ENCODE measurements at places on chromosomes 1 and 21. TPM values are rescaled to one million over a fixed set of nuclear protein-coding genes. Genes with fewer than 3 reads are reported as not detected.
A peak's percentile ranks its signal among the peaks of the same experiment; 100 is the strongest.

DNA sequence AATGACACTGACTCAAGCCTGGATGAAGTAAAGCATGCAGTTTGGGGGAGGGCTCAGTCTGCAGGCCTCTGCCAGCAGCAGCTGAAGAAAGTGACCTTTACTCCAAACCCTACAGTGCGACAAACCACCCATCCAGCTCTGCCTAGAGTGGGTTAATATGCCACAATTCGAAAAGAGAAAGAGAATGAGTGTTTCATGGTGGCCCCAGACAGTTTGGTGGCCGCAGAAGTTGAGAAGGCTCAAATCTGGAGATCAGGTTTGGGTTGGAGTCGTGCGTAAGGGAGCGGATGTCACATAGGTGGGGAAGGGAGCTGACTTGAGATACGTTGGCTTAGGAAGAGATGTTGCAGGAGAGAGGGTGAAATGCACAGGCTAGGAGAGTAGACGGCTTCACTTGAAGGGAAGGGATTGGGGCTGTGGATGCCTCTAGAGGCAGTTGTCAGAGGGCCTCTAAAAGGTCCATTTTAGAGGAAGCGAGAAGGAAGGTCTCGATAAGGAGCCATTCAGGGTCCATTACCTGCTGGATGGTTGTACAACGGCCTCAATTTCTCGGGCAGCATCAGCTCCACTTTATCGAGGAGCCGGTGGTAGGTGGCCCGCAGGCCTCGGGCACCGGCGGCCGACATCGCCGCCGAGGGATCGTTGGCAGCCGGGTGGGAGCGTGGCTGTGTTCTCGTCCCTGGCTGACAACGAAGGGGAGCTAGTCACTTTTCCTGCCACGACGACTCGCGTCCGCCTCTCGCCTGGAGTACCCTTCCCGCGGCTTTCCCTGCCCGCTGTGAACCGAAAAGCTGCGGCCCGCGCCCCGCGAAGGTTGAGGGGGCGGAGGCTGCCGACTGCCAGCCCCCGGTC lies 1.0 kb upstream of the DCAF6 start:
- H3K36me3 ChIP-seq: peaks cover 3% of the 10 kb centered on the region
- no peaks in the 10 kb centered on the region for H3K27me3 ChIP-seq
- DNase-seq: peak; percentile 54
- H3K4me1 ChIP-seq: peaks cover 33% of the 10 kb centered on the region

DNA sequence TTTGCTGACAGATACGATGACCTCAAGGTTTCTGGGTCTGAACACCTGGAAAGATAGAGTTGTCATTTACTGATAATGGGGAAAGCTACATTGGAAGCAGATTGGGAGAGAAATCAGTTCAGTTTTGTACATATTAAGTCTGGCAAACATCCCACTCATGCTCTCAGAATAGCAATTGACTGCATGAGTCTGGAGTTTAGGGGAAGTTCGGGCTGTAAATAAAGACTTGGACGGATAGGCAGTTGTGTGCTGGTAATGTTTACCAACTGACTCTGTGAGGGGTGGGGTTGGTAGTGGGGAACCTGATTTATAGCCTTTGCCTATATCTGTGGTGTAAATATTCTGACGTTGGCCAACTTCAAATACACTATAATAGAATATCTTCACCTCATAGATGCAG lies 4.0 kb downstream of the H6PD start:
- no peak for DNase-seq
- peak overlapping the region; percentile 24 for H3K4me3 ChIP-seq
- H3K36me3 ChIP-seq: peaks cover 41% of the 10 kb centered on the region
- H3K27me3 ChIP-seq: no peaks in the 10 kb centered on the region
- H3K27ac ChIP-seq: peak overlapping the region; percentile 31

DNA sequence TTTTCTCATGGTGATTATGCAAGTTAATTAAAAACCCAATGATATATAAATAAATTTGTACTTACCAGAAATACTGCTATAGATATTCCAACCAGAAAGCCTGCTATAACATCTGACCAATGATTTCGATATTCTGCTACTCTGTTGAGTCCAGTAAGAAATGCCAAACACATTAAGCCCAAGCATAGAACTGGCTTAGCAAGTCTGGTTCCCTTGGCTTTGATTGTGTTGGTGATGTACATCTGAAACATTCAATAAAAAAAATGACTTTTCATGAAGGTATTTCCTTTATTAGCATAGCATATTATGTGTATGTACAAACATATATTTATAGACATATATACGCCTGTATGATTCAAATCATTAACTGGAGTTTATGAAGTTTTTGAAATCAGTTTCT lies 82.8 kb downstream of the PLPPR5 start:
- H3K4me1 ChIP-seq: no peaks in the 10 kb centered on the region
- H3K4me3 ChIP-seq: no peak overlapping the region
- DNase-seq: no peak
- no peaks in the 10 kb centered on the region for H3K36me3 ChIP-seq

- no peak overlapping the region for H3K27ac ChIP-seq
- no peak for DNase-seq
Measured at GRCh38 chr1:203536980-203537455, 43.1 kb downstream of the OPTC start.

- H3K4me1 ChIP-seq: peaks cover 14% of the 10 kb centered on the region
- no peak overlapping the region for H3K4me3 ChIP-seq
- H3K36me3 ChIP-seq: no peaks in the 10 kb centered on the region
- H3K27ac ChIP-seq: no peak overlapping the region
Measured at GRCh38 chr1:172144445-172145061, 275.9 kb upstream of the C1orf105 start.

- H3K4me3 ChIP-seq: no peak overlapping the region
- no peaks in the 10 kb centered on the region for H3K36me3 ChIP-seq
- no peaks in the 10 kb centered on the region for H3K4me1 ChIP-seq
- H3K27ac ChIP-seq: no peak overlapping the region
- DNase-seq: no peak
- H3K27me3 ChIP-seq: peaks cover 3% of the 10 kb centered on the region
Measured at GRCh38 chr1:115452600-115453329, 114.7 kb upstream of the NGF start.

DNA sequence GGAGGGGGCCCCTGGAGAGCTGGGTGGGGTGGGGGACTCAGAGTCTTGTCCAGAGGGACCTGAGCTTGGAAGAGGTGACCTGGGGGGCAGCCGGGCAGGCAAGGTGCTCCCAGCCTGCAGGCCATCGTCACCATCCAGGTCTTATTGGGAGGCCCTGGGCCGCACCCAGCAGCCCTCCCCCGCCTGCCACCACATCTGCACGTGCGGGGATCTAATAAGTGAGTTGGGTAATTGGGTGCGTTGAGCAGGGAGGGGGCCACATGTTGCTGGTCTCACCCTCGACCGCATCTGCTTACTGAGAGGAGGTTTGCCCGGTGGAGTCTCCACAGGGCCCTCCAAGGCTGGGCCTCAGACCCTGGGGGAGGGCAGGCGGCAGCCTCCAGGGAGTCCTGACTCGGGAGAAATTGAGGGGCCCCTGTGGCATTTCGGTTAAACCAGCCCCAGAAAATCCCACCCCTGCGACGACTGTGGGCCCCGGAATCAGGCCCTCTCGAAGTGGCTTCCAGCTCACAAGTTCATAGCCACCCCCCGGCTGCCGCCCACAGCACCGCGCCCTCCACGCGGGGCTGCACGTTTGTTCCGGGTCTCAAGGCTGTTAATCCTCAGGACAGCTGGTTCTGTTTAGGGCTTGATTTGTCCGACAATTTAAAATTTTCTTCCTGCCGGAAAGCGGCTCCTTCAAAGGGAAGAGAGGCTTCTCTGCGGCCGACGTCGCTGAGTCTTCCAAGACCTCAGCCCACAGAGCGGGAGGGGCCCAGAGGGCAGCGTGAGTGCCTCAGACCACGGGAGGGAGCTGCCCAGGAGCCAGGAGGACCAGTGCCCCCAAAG lies 14.7 kb upstream of the COL6A2 start:
- H3K36me3 ChIP-seq: no peaks in the 10 kb centered on the region
- H3K4me3 ChIP-seq: no peak overlapping the region
- H3K4me1 ChIP-seq: no peaks in the 10 kb centered on the region
- H3K27me3 ChIP-seq: no peaks in the 10 kb centered on the region
- H3K27ac ChIP-seq: no peak overlapping the region

- H3K36me3 ChIP-seq: peaks cover 10% of the 10 kb centered on the region
- peaks cover 21% of the 10 kb centered on the region for H3K4me1 ChIP-seq
- peak overlapping the region; percentile 89 for H3K27ac ChIP-seq
- DNase-seq: no peak
- peak overlapping the region; percentile 89 for H3K4me3 ChIP-seq
- no peaks in the 10 kb centered on the region for H3K27me3 ChIP-seq
Measured at GRCh38 chr1:229507502-229507901, 639 bp downstream of the NUP133 start.

DNA sequence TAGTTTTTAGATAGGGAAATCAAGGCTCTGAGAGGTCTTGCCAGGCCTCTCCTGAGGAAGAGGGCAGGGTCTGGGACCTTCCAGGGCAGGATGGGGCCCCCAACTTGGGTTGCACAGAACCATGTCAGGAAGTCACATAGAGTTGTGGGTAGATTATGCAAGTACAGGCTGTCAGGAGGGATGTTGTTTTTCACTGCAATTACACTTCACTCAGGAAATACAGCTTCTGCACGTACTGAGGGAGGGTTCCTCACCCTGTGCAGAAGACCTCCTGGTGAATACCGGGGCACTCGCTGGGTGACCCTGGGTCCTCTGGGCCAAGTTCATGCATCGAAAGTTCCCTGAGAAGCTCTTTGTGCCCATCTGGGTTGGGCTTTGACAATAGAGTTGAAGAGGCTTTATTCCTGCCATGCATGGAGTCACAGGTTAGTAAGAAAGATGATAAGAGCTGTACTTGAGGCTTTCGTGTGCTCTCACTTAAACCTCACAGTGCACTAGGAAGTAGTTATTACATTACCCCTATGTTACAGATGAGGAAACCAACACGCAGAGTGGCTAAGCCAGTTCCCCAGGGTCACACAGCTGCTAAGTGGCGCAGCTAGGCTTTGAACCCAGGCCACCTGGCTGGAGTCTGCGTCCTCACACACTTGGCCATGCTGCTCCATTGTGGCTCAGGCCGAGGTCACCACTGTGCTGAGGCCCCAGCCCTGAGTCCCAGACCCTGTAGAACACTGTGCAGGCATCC lies 16.2 kb upstream of the TNFRSF1B start:
- H3K4me1 ChIP-seq: peaks cover 74% of the 10 kb centered on the region
- peaks cover 17% of the 10 kb centered on the region for H3K36me3 ChIP-seq
- peak overlapping the region; percentile 53 for H3K4me3 ChIP-seq
- DNase-seq: no peak
- H3K27me3 ChIP-seq: no peaks in the 10 kb centered on the region

- no peaks in the 10 kb centered on the region for H3K27me3 ChIP-seq
- peaks cover 6% of the 10 kb centered on the region for H3K4me1 ChIP-seq
- H3K36me3 ChIP-seq: no peaks in the 10 kb centered on the region
- H3K27ac ChIP-seq: no peak overlapping the region
- DNase-seq: no peak
Measured at GRCh38 chr21:44334329-44335030, 4.7 kb downstream of the CFAP410 start.

DNA sequence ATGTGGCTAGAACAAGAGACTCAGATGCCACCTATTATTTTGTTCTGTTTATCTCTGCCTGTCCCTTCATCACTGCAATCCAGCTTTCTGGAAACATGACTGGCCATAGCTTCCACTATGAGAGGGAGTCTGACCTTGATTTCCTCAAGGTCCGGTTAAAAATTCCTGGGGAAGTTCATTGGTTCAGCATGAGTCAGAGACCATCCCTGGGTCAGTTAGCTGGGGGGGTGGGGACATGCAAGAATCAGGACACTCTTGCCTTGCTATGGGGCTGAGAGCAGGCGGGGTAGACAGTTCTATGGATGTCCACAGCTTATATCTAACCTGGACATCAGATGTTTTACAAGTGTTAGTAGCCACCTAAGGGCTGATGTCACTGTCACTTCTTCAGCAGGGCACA lies 81.1 kb downstream of the TENT5C start:
- H3K27ac ChIP-seq: no peak overlapping the region
- H3K36me3 ChIP-seq: no peaks in the 10 kb centered on the region
- DNase-seq: no peak
- peaks cover 1% of the 10 kb centered on the region for H3K4me1 ChIP-seq
- peaks cover 27% of the 10 kb centered on the region for H3K27me3 ChIP-seq
- no peak overlapping the region for H3K4me3 ChIP-seq

- peaks cover 5% of the 10 kb centered on the region for H3K36me3 ChIP-seq
- no peak overlapping the region for H3K4me3 ChIP-seq
- H3K27me3 ChIP-seq: peaks cover 11% of the 10 kb centered on the region
- peaks cover 10% of the 10 kb centered on the region for H3K4me1 ChIP-seq
- H3K27ac ChIP-seq: no peak overlapping the region
- DNase-seq: no peak
Measured at GRCh38 chr1:70916034-70916427, 131.6 kb downstream of the PTGER3 start.

DNA sequence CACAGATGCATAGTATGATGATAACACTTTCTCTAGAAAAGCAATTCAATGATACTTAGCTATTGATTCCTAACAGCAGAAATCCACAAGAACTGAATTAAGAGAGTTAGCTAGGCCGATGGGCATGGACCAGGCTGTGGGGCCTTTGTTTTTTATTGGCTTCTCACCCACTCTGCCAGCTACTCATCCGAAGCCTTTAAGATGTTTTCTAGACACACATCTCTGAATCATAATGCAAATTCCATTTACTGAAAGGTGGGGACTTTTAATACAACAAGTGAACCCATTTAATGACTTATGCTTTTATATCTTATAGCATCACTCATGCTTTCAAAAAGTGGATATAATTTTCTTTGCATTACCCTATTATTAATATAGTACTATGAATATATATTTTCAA lies 170.2 kb downstream of the RUNX1 start:
- no peak overlapping the region for H3K4me3 ChIP-seq
- peak overlapping the region; percentile 30 for H3K27ac ChIP-seq
- DNase-seq: no peak
- peaks cover 72% of the 10 kb centered on the region for H3K4me1 ChIP-seq

DNA sequence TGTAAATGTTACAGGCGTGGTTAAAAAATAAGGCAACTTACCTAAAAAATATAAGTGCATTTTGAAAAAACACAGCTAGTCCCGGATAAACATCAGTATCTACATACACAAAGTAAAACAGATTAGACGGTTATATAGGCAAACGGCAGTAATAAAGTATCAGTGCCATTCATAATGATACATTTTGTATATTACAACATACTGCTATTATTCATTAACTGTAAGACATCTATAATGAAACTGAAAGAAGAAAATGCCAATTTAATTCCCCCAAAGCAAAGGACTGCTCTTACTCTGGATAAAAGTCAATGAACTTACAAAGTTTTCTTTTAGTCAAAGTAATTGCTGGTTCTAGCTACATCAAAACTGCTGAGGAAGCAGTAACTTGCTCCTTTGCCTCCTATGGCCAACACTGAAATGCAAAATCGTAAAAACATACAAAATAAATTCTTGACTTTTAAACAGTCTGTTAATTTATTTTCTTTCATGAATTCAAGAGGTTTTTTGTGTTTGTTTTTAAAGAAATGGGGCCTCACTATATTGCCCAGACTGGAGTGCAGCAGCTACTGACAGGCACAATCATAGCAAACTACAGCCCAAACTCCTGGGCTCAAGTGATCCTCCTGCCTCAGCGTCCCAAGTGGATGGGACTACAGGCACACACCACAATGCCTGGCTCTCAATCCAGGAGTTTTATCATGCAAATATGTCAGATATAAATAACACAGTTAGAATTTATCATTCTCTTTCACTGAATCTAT lies 23.9 kb downstream of the TMEM50B start:
- H3K4me3 ChIP-seq: no peak overlapping the region
- H3K36me3 ChIP-seq: peaks cover 11% of the 10 kb centered on the region
- H3K27me3 ChIP-seq: no peaks in the 10 kb centered on the region
- DNase-seq: no peak
- H3K4me1 ChIP-seq: no peaks in the 10 kb centered on the region

Gene FCAMR
- total RNA-seq: not detected

Gene RNU1-4
- total RNA-seq: 2,369 TPM

Gene FCGR1A
- not detected for total RNA-seq

Gene ASAP3
- not detected for total RNA-seq

Gene PSMB4
- 458 TPM for total RNA-seq

Gene MFAP2
- 0.32 TPM for total RNA-seq

Gene S100A14
- not detected for total RNA-seq

Gene SPATC1L
- total RNA-seq: 14.7 TPM

Gene CYYR1
- total RNA-seq: 0.07 TPM

Gene OR6K6
- not detected for total RNA-seq

Gene TAS1R1
- total RNA-seq: not detected

Gene MIXL1
- total RNA-seq: not detected

All from activated T-helper 2 cell treated with anti-CD3 and anti-CD28 coated beads, Interferon-gamma antibody, Interleukin-2, Interleukin-4, amounts not matched to agents 10 μg/mL and 5 μg/mL and 100 μg/mL, durations not matched to agents 14 hours and 24 hours and 36 hours (primary cell).